T-cell (primary cell): ENCODE measurements at places on chromosomes 2 and 18. TPM values are rescaled to one million over a fixed set of nuclear protein-coding genes. Genes with fewer than 3 reads are reported as not detected.

DNA sequence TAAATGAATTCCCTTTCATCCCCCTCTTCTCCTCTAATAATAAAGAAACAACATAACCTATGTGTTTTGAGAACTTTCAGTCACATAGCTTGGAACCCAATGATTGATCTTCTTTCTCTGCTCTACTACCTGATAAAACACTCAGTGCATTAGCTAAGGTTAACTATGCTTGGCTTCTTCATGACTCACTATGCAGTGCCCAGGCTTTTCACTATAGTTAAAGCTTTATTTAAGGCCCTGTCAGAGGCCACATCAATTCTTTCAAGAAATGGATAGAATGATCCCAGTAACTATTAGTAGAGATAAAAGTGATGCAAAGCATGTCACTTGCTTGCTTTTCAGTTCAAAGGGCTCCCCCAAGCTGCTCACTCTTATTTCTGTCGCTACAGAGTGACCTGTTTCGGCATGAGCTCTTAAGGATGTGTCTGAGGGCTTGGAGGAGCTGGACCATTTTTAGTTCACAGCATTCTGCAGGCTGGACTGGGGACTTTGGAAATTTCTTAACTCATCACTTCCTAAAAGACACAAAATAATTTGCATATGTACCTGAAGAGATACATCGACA, 384.0 kb downstream of the LRRTM1 start:
- DNase-seq, result no peak

DNA sequence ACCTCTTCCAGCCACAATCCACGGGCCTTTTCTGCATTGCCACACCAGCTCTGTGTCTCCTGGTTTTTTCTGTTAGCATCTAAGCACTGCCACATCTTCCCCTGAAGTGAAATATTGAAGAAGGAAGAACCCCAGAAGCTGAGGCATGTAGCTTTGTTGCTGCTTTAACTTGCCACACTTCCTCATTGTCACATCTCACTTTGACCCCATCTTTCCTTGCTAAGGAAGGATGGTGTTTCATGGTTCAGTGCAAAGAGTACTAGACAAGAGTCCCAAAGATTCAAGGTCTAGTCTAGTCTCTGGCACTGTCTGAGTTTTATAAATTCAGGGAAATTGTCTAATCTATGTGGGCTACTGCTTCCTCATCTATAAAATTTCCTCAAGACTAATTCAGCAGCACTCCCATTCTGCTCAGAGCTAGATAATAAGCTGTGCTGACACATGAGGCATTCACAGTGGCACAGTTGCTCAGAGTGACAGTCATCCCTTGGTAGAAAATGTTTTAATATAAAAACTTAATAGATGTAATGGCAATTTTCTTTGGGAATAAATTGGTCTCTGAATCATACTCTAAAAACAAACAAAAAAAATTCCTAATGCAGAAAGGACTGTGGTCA, 483.0 kb upstream of the ID2 start:
- no peak for DNase-seq

PAX3 gene
- total RNA-seq, result not detected

- DNase-seq, result no peak
These were observed 188.1 kb downstream of the LAMA1 start for GRCh38 chr18:6929370-6930102.

TLX2 gene
- not detected for total RNA-seq

- no peak for DNase-seq
These were observed 1361.6 kb upstream of the CHAC2 start for GRCh38 chr2:52405980-52406379.

GRCh38 chr2:62662554-62662953, 43.0 kb upstream of the EHBP1 start:
- no peak for DNase-seq

DNA sequence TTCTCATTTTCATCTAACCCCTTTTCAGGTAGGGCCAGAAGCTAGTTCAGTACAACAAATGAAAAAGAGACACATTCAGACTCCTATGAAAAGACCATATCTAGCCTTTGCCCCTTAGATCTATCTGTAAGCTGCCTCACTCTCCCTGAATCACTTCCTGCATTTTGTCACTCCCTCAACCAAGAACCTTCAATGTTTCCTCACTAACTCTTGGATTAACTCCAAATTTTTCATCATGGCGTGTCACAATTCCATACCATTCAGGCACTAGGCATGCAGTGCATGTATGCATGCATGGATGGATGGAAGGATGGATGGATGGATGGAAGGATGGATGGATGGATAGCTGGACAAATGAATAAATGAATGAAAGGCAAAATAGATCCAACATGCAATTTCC, 356.9 kb downstream of the TNS1 start:
- no peak for DNase-seq

LAMA1 gene
- 0.43 TPM for total RNA-seq

TDRD15 gene
- total RNA-seq, result not detected

GRCh38 chr2:149021271-149021719, 17.2 kb upstream of the LYPD6B start:
- DNase-seq, result no peak

MFSD6 gene
- 42.3 TPM for total RNA-seq

DNA sequence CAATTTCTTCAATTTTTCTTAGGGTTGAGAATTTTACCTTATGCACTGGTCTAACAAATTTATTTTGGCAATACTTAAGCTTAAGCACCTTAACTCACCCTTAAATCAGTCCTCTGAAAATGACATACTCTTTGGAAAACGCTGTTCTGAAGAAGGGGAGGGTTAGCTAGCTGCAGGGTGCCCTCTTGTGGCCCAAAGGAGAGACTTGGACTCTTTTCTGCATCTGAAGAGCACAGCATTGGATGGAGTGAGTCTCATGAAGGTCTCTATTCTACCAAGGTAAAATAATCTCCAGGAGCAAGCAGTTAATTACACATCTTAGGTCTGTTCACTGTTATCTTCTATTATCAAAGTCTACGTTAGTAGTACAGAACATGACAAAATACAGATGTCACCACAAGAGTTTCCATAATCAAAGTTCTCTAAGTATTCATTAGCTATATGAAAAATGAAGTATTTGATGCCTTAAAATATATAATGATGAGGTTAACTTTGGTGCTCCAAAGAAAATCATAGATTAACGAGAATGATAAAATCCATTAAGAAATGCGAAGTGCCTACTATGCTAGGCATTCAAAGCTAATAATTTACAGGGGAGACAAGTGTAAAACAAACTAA, 24.4 kb downstream of the PUM2 start:
- no peak for DNase-seq

GRCh38 chr2:171310889-171311288, 122.9 kb downstream of the METTL8 start:
- no peak for DNase-seq

DNA sequence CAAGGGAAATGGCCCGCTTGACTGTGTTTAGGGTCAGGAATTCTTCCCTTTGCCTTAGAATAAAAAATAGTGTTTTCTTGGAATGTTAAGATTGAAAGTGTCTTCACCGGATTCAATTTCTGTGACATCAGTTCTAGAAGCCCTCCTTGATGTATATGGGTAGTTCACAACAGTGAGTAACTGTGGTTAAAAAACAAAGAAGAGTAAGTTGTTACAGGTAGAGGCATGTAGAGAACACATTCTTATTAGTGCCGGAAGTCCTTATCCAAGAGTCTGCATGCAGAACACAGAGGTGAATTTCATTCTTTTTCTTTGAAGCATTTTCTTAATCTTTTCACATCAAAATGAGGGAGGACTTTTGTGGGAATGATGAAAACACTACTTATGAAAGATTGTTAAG, 105.5 kb downstream of the FMNL2 start:
- DNase-seq, result no peak

GRCh38 chr2:214469728-214470127, 58.9 kb downstream of the VWC2L start:
- DNase-seq, result no peak

DNA sequence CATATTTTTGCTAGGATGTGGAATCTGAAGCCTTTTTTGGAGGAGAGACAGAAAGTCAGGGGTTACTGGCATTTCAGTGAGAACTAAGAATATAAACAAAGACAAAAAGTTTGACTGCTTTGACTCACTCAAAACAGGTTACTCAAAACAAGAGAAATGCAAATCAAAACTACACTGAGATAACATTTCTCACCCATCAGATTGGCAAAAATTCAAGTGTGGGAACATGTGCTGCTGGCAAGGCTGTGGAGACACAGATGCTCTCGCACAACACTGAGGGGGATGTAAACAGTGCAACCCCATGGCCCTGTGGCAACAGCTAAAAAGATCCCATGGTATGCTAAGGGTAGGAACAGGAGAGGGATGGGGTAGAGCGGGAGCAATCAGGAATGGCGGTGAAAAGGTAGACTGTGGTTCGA, 86.6 kb downstream of the DTNB start:
- no peak for DNase-seq

GRCh38 chr2:176280867-176281658, 11.8 kb downstream of the MTX2 start:
- DNase-seq, result no peak

- no peak for DNase-seq
These were observed 39.3 kb upstream of the EFEMP1 start for GRCh38 chr2:55962915-55963314.

DNA sequence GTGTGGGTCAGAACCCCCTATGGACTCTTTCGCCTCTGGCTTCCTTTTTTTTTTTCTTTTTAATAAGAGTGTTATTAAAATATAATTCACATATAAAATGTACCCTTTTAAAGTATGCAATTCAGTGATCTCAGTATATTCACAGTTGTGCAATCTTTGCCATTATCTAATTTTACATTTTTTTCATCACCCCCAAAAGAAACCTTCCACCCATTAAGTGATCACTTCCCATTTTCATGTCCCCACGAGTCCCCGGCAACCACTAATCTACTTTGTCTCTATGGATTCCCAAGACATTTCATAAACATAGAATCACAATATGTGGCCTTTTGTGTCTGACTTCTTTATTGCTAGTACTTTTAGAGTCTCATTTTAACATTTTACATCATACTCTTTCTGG, 38.7 kb upstream of the ANXA4 start:
- DNase-seq, result no peak

DNA sequence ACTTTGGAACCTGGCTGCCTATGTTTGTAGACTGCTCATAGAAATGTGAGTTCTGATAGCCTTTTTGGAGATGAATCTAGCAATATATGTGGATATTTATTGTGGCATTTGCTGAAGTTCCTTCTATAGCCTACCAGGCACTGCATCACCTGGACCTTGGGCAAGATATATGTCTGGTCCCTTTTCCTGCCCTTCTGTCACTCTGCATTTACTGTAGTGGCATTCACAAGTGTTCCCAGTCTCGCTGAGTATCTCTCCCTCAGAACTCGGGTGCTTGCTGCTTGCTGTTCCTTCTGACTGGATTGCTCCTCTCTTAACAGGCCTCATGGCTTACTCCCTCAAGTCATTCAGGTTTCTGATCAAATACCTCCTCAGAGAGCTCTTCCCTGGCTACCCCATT, 145.0 kb downstream of the UBE2E3 start:
- DNase-seq, result no peak

CDH19 gene
- total RNA-seq, result not detected

GRCh38 chr18:54626779-54627178, 35.7 kb downstream of the DYNAP start:
- no peak for DNase-seq
